Heart right ventricle (tissue), 16 donors: ENCODE measurements at places on chromosomes 4 and X. TPM values are rescaled to one million over a fixed set of nuclear protein-coding genes. Genes with fewer than 3 reads are reported as not detected.

- DNase-seq = no peak
Observed at GRCh38 chr4:78653655-78654054, 102.1 kb downstream of the ANXA3 start.

DNA sequence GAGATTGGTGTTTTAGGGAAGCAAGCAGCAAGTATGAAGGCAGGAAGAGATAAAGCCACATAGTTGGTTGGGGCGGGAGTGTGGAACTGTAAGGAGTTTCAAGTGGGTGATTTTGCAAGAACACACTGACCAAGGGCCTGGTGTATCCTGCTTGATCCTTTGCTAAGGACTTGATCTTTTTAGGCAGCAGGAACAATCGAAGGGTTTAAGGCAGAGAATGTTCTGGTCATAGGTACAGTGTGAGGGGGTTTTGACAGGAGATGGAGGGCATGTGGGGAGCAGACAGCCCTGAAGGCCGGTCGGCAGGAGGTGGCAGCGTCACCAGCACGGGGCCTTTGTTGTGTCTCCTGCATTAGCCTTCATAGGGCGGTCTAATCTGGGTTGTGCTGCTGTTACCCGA is 54.7 kb downstream of the FAM193A start:
- no peak for DNase-seq

- DNase-seq = no peak
Observed at GRCh38 chr4:71004281-71004851, 10.9 kb downstream of the DCK start.

GRCh38 chr4:142900622-142901021 is 54.5 kb upstream of the INPP4B start:
- DNase-seq = no peak

DNA sequence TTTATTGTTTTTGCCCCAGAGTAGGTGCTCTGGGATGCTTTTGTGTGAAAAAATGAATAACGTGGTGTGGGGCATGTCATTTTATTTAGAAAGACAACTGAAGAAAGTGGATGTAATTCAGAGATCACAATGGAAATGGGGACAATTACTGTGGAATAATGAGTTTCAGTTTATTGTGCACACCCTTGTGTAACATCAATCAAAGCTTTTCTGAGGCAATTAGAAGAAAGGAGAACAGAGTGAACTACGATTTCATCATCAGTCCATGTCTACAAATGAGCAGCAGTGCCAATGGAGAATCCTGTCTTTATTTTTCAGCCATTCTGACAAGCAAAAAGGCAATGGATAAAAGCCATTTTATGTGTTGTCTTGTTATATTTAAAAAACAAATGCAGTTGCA is 339.2 kb downstream of the TMA16 start:
- no peak for DNase-seq

GRCh38 chr4:126965877-126966276 is 666.9 kb upstream of the INTU start:
- DNase-seq = no peak

DNA sequence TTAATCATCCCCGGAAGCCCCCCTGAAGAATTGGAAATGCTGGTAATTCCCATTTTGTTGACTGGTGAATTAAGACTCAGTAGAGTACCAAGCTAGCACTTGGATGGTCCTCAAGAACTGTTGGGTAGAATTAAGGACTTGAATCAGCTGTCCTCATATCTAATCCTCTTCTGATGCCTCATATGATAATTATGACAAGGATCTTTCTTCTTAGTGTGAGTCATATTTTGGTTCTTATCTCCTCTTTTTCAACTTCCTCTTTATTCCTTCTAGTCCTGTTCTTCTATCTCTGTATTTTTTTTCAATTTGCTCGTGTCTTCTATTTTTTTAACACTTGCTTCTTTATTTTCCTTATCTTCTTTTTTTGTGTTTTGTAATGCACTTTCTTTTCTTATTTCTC is 206.3 kb upstream of the ANXA3 start:
- DNase-seq = no peak

GRCh38 chr4:170446782-170447181 is 357.0 kb upstream of the AADAT start:
- no peak for DNase-seq

DNA sequence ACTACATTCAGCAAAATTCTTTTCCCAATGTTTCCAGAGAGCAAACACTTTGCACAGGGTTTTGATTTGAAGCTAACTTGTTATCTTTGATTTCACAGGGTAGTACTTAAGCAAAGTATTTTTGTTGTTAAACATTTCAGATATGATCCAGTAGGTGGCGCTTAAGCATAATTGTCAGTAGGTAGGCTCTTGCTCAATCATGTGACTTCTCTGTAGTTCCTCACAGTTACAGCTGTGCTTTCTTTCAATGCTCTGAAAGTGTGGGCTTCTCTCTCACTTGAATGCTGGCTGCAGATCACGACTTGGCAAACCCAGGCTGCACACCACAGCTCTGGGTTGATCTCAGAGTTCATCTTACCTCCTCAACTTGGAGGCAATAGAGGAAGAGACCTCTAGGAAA is 1016.5 kb downstream of the SH3BGRL start:
- no peak for DNase-seq

DNA sequence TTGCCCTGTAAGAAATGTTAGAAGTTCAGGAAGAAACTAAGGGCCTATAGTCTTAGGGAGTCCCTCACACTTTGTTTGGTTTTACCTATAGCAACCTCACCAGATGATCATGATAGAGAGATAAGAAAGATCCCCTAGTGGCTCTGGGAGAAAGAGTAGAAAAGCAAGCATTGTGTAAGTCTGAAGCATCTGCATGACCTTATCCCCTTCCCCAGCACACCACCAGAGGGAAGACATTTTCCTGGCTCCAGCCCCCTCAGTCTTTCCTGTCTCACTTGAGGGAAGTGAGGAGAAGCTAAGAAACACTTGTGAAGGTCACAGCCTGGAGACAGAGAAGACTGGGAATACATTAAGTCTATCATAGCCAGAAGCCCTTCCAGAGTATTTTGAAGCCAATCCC is 154.0 kb downstream of the EVC2 start:
- DNase-seq = no peak

- no peak for DNase-seq
Observed at GRCh38 chrX:42920752-42921151, 142.8 kb upstream of the PPP1R2C start.

DNA sequence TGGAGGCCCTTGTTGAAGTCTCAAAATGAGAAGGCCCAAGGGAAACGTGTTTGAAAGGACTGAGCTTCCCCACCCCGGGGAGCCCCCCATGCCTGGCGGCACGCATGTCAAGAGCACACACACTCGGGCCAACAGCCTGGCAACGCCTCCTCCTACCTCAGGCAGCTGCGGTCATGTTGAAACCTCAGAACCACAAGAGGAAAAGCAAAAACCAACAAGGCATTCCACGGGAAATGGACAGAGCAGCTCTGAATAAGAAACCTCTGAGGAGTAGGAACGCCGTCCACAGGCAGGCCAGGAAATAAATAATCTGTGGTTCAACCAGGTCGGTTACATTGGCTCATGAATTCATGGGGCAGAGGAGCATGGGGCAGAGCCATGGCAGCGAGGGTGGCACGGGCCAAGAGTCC is 95.7 kb upstream of the AFAP1 start:
- DNase-seq = no peak

- DNase-seq = no peak
Observed at GRCh38 chr4:75025431-75025830, 92.5 kb downstream of the PARM1 start.

- no peak for DNase-seq
Observed at GRCh38 chr4:84852081-84852480, 114.4 kb downstream of the WDFY3 start.

- no peak for DNase-seq
Observed at GRCh38 chr4:128606173-128606572, 203.3 kb upstream of the JADE1 start.

DNA sequence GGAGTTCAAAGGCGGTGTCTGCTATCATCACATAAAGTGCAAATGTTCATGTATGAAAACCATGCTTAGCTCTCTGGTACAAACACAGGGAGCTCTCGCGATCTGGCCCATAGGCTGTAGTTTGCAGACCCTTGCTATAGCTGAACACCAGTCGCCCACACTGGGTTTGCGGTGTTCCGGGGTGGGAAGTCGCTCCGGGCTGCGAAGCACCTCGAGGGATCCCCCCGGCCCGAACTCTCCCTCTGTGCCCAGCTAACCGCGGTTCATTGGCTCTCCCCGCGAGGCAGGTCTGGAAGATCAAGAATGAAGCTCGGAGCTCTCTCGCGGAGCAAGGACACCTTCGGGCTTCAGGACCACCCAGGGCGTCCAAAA is 341 bp upstream of the PRPS2 start:
- no peak for DNase-seq

The MEPE gene
- not detected for polyA plus RNA-seq

The PRSS12 gene
- 0.03 TPM for polyA plus RNA-seq

The AFF2 gene
- polyA plus RNA-seq = not detected

The PABPC1L2A gene
- polyA plus RNA-seq = not detected
